Natural killer cell treated with Interleukin-12 subunit alpha and Interleukin-12 subunit beta and Interleukin-15 and Interleukin-18, amount 100 ng/mL, for 72 hours (primary cell): ENCODE measurements at places on chromosomes 7 and 10. TPM values are rescaled to one million over a fixed set of nuclear protein-coding genes. Genes with fewer than 3 reads are reported as not detected.

- no peak overlapping the region for H3K4me3 ChIP-seq
- H3K27ac ChIP-seq = no peak overlapping the region
- no peak for DNase-seq
- peaks cover 36% of the 10 kb centered on the region for H3K27me3 ChIP-seq
These were observed 39.5 kb downstream of the PPP1R3C start for GRCh38 chr10:91593366-91593765.

DNA sequence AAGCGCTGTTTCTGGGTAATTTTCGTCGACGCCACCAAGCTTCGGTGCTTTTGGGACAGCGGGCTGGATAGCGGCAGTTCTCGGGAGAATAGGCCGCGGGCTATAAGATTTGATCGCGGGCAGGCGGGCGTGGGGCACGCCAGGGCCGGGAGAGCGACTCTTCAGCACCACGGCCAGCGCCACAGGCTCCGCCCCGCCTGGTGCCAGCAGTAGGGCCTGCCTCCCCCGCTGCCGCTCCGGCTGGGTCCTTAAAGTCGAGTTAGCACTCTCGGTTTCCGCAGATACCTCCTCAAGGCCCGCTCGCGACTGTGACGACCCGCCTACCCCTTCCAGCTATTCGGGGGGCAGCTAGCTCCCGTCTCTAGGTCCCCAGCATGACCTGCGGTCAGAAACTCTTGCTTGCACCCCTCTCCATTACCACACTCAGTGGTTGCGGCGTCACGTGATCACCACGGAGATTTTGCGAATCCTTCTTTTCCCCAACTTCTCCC is 9.4 kb downstream of the NXPH1 start:
- peaks cover 76% of the 10 kb centered on the region for H3K27me3 ChIP-seq
- H3K36me3 ChIP-seq = peaks cover 5% of the 10 kb centered on the region
- peak; percentile 71 for DNase-seq
- no peak overlapping the region for H3K4me3 ChIP-seq
- peak overlapping the region; percentile 45 for H3K27ac ChIP-seq
- H3K4me1 ChIP-seq = peaks cover 16% of the 10 kb centered on the region

DNA sequence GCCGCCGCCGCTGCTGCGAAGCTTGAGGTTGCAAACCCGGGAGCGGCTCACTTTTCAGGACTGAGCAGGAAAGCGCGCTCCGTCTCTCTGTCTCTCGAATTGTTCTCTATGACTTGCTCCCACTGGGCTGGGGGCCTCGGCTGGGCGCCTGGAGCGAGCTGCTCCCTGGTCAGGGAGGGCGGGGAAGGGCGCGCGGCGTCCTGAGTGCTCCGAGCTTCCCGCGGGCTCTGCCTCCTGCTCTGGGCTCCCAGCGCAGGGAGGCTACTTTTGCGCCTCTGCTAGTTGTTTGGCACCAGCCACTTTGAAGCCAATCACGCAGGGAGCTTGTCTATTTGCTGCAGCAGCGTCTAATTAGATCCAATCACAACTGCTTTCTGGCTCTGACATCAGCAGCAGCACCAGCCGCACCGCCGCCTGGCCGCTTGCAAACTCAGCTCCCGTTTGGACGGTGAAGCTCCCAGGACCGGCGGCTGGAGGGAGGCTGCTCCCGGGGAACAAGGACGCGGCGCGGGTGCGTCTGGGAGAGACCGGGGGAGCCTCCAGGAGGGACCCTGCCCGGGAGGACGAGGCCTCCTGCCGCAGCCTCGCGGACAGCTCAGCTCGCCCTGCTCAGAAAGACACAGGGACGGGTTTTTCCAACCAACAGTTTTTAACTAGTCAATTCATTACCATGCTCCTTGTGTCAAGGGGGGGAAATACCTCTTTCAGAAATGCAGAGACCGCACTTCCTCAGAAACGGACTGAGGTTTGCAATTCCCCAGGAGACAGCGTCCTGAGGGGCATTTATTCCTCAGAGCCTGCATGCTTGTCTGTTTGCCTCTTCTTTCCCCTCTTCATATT is at the start of gene ADARB2:
TSS of gene ADARB2 (minus strand) at position 304 of the 840 bp plus-strand sequence.
- no peak for DNase-seq
- H3K4me1 ChIP-seq = no peaks in the 10 kb centered on the region
- peaks cover 72% of the 10 kb centered on the region for H3K27me3 ChIP-seq
- no peak within 1 kb of the TSS for H3K4me3 ChIP-seq
- H3K36me3 ChIP-seq = no peaks in the 10 kb centered on the region

DNA sequence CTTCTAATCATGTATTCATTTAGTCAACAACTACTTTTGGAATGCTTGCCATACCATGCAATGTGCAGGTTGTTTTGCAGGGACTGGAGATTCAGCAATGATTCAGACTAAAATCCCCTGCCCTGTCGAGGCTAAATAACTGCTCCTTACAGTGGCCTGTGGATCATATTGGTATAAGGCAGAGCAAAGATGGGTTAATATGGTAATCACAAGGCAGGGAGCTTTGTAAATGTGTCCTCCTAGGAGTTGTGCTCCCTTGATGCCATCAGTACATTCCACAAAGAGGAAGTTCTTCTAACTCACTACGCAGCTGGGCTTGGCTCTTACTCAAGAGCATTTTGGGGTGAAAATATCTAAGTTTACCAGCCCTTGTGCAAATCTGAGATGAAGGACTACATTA is 614 bp upstream of the IFIT2 start:
- peaks cover 14% of the 10 kb centered on the region for H3K36me3 ChIP-seq
- peak overlapping the region; percentile 91 for H3K27ac ChIP-seq
- H3K27me3 ChIP-seq = peaks cover 2% of the 10 kb centered on the region
- no peak for DNase-seq
- H3K4me1 ChIP-seq = peaks cover 44% of the 10 kb centered on the region

GRCh38 chr10:121132273-121132672 is 281.1 kb downstream of the WDR11 start:
- H3K4me3 ChIP-seq = no peak overlapping the region
- H3K27me3 ChIP-seq = peaks cover 4% of the 10 kb centered on the region
- H3K36me3 ChIP-seq = no peaks in the 10 kb centered on the region
- no peak overlapping the region for H3K27ac ChIP-seq

DNA sequence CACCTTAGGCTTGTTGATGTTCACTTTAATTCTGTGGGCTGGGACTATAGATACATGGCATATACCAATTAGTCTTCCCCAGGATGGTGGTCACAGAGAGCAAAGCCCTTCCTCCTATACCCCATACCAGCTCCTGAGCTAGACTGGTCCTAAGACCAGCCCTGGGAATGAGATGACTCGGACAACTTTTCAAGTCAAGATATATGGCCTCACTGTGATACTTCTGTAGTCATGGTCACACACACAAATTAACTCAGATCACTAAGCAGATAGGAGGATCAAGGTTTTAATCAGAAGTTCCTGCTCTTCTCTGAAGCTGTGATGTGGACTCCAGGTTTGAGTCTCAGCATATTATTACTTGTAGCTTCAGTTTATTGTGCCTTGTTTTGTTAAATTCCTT is 53.1 kb downstream of the SLK start:
- H3K4me1 ChIP-seq = no peaks in the 10 kb centered on the region
- no peak overlapping the region for H3K27ac ChIP-seq
- no peak overlapping the region for H3K4me3 ChIP-seq
- peaks cover 39% of the 10 kb centered on the region for H3K36me3 ChIP-seq
- no peak for DNase-seq

DNA sequence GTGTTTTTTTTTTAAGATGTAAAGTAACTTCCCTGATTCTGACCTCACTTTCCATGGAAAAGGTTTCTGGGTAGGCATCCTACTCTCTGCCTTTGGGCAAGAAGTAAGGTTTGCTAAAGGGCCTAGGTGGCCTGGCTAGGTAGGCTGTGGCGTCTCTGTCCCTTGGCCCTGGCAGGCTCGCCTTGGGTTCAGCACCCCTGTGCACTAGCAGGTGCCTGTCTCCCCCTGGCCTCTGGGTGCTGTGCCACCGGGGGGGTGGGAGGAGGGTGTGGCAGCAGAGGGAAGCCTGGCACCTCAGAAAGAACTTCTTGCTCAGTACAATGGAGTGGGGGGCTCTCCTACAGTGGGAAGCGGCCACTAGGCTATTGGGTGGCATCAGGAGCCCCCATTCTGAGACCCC is 14.0 kb downstream of the TECPR1 start:
- H3K36me3 ChIP-seq = peaks cover 5% of the 10 kb centered on the region
- no peaks in the 10 kb centered on the region for H3K4me1 ChIP-seq
- H3K27me3 ChIP-seq = no peaks in the 10 kb centered on the region
- no peak for DNase-seq
- H3K4me3 ChIP-seq = no peak overlapping the region
- H3K27ac ChIP-seq = no peak overlapping the region

- no peaks in the 10 kb centered on the region for H3K36me3 ChIP-seq
- no peak overlapping the region for H3K27ac ChIP-seq
- DNase-seq = no peak
- H3K27me3 ChIP-seq = peaks cover 25% of the 10 kb centered on the region
These were observed 12.5 kb upstream of the LYZL1 start for GRCh38 chr10:29276251-29276850.

- H3K4me3 ChIP-seq = no peak overlapping the region
- no peaks in the 10 kb centered on the region for H3K4me1 ChIP-seq
- H3K36me3 ChIP-seq = no peaks in the 10 kb centered on the region
These were observed 51.7 kb downstream of the ADRA2A start for GRCh38 chr10:111128331-111129180.

GRCh38 chr10:114379631-114380041 is 24.7 kb downstream of the AFAP1L2 start:
- H3K27me3 ChIP-seq = peaks cover 28% of the 10 kb centered on the region
- no peak overlapping the region for H3K27ac ChIP-seq
- no peaks in the 10 kb centered on the region for H3K4me1 ChIP-seq
- no peaks in the 10 kb centered on the region for H3K36me3 ChIP-seq
- DNase-seq = no peak
- no peak overlapping the region for H3K4me3 ChIP-seq

DNA sequence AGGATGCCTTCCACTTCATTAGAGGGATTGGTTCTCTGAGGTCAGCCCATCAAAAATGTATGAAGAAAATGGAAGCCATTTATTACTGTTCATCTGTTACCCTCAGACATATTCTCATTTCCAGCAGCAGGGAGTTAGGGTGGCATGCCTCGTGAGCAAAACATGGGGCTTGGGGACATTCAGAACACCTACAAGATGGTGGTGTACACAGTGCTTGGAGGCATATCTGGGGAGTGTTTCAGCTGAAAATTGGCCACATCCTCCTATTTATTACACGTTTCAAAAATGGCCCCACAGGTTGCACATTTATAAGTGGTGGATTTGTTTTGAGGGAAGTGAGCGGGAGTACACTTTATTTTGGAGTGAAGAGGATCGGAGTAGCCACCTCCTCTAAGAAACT is 93.4 kb downstream of the SPAG6 start:
- peak overlapping the region; percentile 99 for H3K27ac ChIP-seq
- no peaks in the 10 kb centered on the region for H3K27me3 ChIP-seq
- H3K4me3 ChIP-seq = peak overlapping the region; percentile 94

GRCh38 chr7:92253251-92253650 is 7.5 kb downstream of the ANKIB1 start:
- H3K27me3 ChIP-seq = no peaks in the 10 kb centered on the region
- no peak overlapping the region for H3K4me3 ChIP-seq
- H3K4me1 ChIP-seq = peaks cover 15% of the 10 kb centered on the region
- H3K36me3 ChIP-seq = peaks cover 5% of the 10 kb centered on the region
- H3K27ac ChIP-seq = no peak overlapping the region

DNA sequence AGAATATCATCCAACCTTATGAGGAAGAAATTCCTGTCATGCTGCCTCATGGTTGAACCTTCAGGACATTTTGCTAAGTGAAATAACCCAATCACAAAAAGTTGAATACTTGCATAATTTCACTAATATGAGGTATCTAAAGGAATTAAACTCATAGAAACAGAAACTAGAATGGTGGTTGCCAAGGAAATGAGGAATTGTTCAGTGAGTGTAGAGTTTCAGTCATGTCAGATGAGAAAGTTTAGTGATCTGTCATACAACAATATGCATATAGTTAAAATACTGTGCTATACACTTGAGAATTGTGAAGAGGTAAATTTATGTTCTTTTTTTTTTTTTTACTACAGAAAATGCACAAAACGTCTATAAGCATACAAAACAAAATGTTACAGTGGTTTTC is 60.7 kb downstream of the R3HCC1L start:
- no peaks in the 10 kb centered on the region for H3K27me3 ChIP-seq
- DNase-seq = no peak
- H3K4me3 ChIP-seq = no peak overlapping the region
- H3K4me1 ChIP-seq = peaks cover 20% of the 10 kb centered on the region
- H3K27ac ChIP-seq = no peak overlapping the region

GPNMB gene
- not detected for total RNA-seq

TBXAS1 gene
- 130 TPM for total RNA-seq

KCNMA1 gene
- 2.8 TPM for total RNA-seq
